Glomerular endothelial cell (primary cell): ENCODE measurements at places on chromosomes 12 and 14. TPM values are rescaled to one million over a fixed set of nuclear protein-coding genes. Genes with fewer than 3 reads are reported as not detected.

The CBLN3 gene
- total RNA-seq = 4.7 TPM in 2 replicates

The GPR162 gene
- 2.0 and 3.7 TPM in 2 replicates for total RNA-seq

DNA sequence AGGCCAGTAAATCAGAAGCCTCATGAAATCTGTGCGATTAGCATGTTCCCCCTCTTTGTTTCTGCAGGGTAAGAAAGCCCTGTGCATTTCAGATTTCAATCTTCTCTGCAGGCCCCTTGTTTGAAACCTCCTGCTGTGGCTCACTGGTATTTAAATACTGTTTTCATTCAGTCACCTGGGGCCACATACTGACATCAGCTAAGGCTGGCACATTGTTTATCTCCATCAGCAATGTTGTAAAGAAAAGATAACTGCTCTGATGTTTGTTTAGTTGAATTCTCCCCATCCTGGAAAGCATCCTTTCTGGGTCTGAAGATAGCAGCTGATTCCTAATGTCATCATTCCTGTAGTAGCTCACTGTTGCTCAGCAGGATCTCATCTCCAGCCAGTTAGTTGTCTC lies 554.9 kb downstream of the NRXN3 start:
- DNase-seq = no peak

GRCh38 chr14:23033801-23034497 lies 751 bp downstream of the PSMB5 start:
- DNase-seq = no peak

- no peak for DNase-seq
Observed at GRCh38 chr14:66225337-66225736, 260.8 kb upstream of the CCDC196 start.
